ENCODE measurements at places on chromosomes 11 and 22.

DNA sequence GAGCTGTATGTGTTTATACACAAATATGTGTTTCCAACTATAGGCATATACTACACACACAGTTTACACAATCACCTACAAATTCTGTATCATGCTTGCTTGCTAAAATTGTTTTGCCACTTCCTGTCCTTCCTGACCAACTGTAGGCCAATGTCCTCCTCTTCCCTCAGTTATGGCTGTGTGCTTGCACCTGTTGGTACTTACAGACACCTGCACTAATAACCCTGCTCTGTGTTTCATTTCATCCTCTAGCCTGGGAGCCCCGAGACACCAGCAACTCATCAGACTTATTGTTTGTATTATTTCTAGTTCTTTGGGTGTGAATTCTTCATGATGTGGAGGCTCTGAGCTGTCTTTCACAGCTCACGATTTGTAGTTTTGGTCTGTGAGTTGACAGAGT is 1.8 kb upstream of the NCF4 start:
- H3K27me3 ChIP-seq: no peaks in the 10 kb centered on the region
- H3K4me1 ChIP-seq: peaks cover 44% of the 10 kb centered on the region
- no peak for DNase-seq

DNA sequence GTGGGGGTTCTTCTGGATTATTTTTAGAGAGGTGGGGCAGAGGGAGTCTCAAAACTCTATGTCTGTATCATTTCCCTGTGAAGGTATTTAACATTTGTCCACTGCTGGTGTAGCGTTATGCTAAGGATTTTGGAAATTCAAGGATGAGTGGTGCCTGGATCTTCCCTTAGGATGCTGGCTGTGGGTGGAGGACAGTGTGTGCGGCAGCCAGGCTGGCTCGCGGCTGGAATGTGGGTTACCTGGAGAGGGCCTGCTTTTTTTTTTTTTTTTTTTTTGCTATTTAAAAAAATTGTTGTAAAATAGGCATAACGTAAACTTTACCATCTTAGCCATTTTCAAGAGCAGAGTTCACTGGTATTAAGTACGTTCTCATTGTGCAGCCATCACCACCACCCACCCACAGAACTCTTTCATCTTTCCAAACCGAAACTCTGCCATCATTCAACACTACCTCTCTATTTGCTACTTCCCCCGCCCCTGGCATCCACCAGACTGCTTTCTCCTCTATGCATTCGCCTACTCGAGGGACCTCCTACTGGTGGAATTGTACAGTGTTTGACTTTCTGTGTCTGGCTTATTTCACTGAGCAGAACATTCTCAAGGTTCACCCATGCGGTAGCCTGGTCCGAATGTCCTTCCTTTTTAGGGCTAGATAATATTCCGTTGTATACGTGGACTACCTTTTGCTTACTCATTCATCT is 67.1 kb downstream of the PARVB start:
- H3K4me1 ChIP-seq: peaks cover 4% of the 10 kb centered on the region
- DNase-seq: peak; percentile 18
- no peaks in the 10 kb centered on the region for H3K27me3 ChIP-seq
- peaks cover under 1% of the 10 kb centered on the region for H3K36me3 ChIP-seq
- H3K4me3 ChIP-seq: no peak overlapping the region
- no peak overlapping the region for H3K27ac ChIP-seq

DNA sequence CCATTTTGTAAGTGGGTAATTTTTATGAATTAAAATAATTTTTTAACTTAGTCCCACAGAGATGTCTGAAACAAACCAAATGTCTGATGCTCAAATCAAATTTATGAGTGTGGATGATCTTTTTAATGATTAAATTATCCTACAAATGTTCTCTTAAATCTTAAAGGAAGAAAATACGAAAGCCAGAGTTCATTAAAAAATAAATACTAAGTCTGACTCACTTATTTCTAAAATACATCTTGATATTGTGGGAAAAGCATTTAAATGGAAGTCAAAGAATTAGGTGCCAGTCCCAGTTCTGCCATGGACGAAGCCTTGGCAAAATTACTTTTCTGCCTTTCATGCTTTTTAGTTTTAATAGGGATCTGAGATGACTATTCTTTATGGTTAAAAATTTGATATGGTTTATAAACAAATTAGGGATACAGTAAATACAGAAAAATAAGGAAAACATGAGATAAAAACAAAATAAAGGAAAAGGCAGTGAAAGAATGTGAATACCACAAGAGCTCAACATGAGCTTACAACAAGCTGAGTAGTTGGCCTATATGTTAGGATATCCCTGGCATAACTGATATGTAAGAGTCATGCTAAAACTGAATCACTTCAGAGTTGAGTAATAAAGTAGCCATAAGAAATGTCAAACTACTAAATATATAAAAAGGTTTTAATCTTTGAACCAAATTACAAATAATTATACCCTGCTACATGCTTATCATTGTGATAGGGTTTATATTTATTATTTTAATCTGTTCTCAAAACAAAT is 9.2 kb downstream of the CCDC34 start:
- DNase-seq: no peak
- H3K27me3 ChIP-seq: no peaks in the 10 kb centered on the region
- no peaks in the 10 kb centered on the region for H3K4me1 ChIP-seq
- no peak overlapping the region for H3K27ac ChIP-seq

GRCh38 chr11:128572965-128573364 is 14.4 kb downstream of the ETS1 start:
- DNase-seq: no peak
- H3K4me1 ChIP-seq: peaks cover 7% of the 10 kb centered on the region
- no peak overlapping the region for H3K4me3 ChIP-seq
- no peaks in the 10 kb centered on the region for H3K27me3 ChIP-seq
- H3K36me3 ChIP-seq: no peaks in the 10 kb centered on the region
- no peak overlapping the region for H3K27ac ChIP-seq

DNA sequence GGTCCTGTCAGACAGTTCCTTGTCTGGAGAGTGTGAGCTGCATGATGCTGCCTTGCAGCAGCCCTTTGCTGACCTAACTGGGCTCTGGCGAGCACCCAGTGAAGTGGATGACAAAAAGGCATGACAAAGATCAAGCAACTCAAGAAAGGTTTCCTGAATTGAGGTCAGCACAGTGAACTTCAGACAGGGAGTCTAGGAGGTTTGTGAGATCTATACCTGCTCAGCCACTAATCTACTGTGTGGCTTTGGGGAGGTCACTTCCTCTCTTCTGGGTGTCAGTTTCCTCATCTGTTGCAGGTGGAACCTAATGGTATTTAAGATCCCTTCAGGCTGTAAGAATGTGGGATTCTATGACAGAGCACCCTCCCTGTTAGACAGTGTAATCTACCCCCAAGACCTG is 213.9 kb upstream of the NARS2 start:
- no peak for DNase-seq
- no peak overlapping the region for H3K27ac ChIP-seq
- H3K36me3 ChIP-seq: no peaks in the 10 kb centered on the region
- H3K4me3 ChIP-seq: no peak overlapping the region
- H3K27me3 ChIP-seq: no peaks in the 10 kb centered on the region

GRCh38 chr11:83723999-83724398 is 437.8 kb upstream of the CCDC90B start:
- H3K27me3 ChIP-seq: no peaks in the 10 kb centered on the region
- DNase-seq: peak; percentile 3
- H3K4me1 ChIP-seq: no peaks in the 10 kb centered on the region
- H3K4me3 ChIP-seq: no peak overlapping the region
- no peaks in the 10 kb centered on the region for H3K36me3 ChIP-seq
- H3K27ac ChIP-seq: no peak overlapping the region

DNA sequence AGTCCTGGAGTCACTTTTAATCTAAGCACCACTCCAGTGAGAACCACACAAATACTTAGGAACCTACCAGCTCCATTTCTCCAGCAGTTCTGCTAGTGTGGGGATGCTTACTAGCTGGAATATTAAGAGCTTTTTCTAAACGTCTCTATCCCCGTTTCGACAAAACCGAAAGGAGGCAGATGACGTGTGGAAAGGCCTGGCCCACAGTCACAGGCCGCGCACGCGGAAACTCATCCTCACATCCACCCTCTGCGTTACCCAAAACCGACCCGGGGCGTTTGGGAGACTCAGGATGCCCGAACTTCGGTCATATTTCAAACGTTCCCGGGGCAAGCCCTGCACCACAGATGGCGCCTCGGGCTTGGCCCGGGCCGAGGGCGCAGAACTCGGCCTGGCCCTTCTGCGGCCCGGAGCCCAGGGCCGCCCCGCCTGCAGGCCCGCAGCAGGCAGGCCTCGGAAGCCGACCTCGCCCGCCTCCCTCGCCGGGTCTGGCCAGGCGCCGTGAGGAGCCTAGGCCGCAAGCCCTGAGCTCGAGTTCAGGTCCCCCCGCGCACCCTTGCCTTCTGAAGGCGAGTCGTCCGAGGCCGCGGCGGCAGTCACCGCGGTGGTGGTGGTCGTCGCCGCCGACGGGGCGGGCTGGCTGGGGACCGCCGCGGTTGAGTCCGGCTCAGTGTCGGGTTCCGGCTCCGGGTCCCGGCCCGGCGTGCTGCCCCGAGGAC is 473 bp downstream of the FNBP4 start:
- H3K27ac ChIP-seq: peak overlapping the region; percentile 97
- peaks cover 36% of the 10 kb centered on the region for H3K36me3 ChIP-seq
- H3K4me3 ChIP-seq: peak overlapping the region; percentile 89
- no peaks in the 10 kb centered on the region for H3K27me3 ChIP-seq

- H3K27ac ChIP-seq: no peak overlapping the region
- no peaks in the 10 kb centered on the region for H3K4me1 ChIP-seq
- H3K4me3 ChIP-seq: no peak overlapping the region
- H3K27me3 ChIP-seq: no peaks in the 10 kb centered on the region
These were observed 11.6 kb upstream of the DLAT start for GRCh38 chr11:112013497-112014164.

- no peak overlapping the region for H3K27ac ChIP-seq
- DNase-seq: no peak
- H3K36me3 ChIP-seq: no peaks in the 10 kb centered on the region
- no peak overlapping the region for H3K4me3 ChIP-seq
These were observed 40.0 kb downstream of the AHNAK start for GRCh38 chr11:62506413-62507124.

GRCh38 chr11:1482581-1483444 is 3.8 kb downstream of the MOB2 start:
- no peak overlapping the region for H3K27ac ChIP-seq
- no peak overlapping the region for H3K4me3 ChIP-seq
- H3K27me3 ChIP-seq: no peaks in the 10 kb centered on the region
- H3K4me1 ChIP-seq: peaks cover 29% of the 10 kb centered on the region
- H3K36me3 ChIP-seq: peaks cover 51% of the 10 kb centered on the region
- DNase-seq: no peak

- H3K4me1 ChIP-seq: no peaks in the 10 kb centered on the region
- no peak for DNase-seq
- no peaks in the 10 kb centered on the region for H3K27me3 ChIP-seq
- H3K4me3 ChIP-seq: no peak overlapping the region
- H3K36me3 ChIP-seq: no peaks in the 10 kb centered on the region
These were observed 47.1 kb downstream of the LARGE1 start for GRCh38 chr22:33873186-33873585.

DNA sequence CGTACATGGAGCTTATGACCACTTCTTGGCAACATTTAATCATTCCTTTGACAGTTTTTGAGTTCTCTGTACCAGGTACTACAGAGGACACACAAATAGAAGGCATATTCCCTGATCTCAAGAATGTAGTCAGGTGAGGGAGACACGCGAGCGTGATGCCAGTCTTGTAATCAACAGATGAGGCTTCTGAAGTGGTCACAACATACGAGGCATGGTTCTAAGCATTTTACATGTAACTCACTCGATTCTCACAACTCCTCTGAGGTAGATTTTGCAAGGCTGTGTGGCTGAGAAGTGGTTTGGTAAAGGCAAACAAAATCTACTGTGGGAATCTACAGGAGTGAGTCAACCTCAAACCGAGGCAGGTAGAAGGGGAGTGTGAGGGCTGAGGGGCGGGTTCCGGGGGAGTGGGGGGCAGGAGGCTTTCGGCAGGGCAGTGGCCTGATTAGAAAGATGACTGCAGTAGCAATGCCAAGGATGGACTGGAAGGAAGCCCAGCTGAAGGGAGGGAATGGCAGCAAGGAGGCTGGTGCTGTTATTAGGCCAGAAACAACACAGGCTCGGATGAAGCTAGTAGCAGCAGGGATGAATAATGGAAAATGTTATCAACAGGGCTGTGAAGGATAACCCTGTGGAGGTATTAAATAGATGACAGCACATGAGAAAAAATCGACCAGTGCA is 63.8 kb downstream of the ST14 start:
- no peak overlapping the region for H3K4me3 ChIP-seq
- no peak for DNase-seq
- no peaks in the 10 kb centered on the region for H3K27me3 ChIP-seq
- no peaks in the 10 kb centered on the region for H3K36me3 ChIP-seq
- no peak overlapping the region for H3K27ac ChIP-seq
- no peaks in the 10 kb centered on the region for H3K4me1 ChIP-seq

DNA sequence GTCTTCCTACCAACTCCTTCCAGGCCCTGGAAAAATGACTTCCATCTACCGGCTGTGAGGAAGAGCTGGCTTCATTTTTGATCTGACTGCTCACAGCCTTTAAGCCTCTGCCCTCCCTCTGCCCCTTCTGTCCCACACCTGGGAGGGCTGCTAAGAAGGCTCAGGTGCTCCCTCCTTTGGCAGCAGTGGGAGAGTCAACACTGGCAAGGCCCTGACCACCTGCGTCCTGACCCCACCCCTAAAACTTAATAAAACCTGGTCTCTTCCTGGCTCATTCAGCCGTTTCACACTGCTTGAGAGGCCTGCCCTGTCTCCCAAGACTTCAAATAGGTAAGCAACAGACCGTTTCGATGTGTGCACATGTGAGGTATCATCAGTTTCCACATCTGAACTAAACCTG is 52.1 kb upstream of the NFRKB start:
- no peak for DNase-seq
- peaks cover 26% of the 10 kb centered on the region for H3K36me3 ChIP-seq
- H3K4me3 ChIP-seq: no peak overlapping the region
- no peak overlapping the region for H3K27ac ChIP-seq
- H3K4me1 ChIP-seq: no peaks in the 10 kb centered on the region

GRCh38 chr11:69797156-69797555 is 22.0 kb upstream of the FGF4 start:
- no peaks in the 10 kb centered on the region for H3K4me1 ChIP-seq
- no peak overlapping the region for H3K27ac ChIP-seq
- no peak for DNase-seq
- no peaks in the 10 kb centered on the region for H3K27me3 ChIP-seq

DNA sequence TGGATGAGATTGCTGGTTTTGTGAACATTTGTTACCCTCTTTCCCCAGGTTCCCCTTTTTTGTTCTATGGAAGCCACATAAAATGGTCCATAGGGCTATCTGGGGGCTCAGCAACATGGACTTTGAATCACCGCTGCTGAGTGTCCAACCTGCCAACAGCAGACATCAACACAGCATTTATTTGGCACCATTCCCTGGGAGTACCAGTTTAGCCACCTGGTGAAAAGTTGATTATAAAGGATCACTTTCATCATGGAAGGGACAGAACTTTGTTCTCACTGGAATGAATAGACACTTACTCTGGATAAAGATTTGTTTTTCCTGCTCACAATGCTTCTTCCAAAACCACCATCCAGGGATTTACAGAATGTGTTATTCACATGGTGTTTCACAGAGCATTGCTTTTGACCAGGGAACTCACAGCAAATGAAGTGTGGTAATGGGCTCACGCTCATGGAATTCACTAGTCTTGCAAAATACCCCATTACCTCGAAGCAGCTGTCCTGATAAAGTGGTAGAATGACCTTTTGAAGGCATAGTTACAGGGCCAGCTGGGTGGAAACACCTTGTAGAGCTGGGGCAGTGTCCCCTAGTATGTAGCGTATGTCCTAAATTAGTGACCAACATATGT is 43.9 kb downstream of the ADM start:
- no peaks in the 10 kb centered on the region for H3K27me3 ChIP-seq
- H3K36me3 ChIP-seq: no peaks in the 10 kb centered on the region
- DNase-seq: no peak
- H3K27ac ChIP-seq: no peak overlapping the region

GRCh38 chr22:20579273-20580120 is 72.1 kb downstream of the MED15 start:
- no peak overlapping the region for H3K27ac ChIP-seq
- peaks cover 98% of the 10 kb centered on the region for H3K36me3 ChIP-seq
- peaks cover 67% of the 10 kb centered on the region for H3K4me1 ChIP-seq
- no peak overlapping the region for H3K4me3 ChIP-seq
- DNase-seq: no peak
- H3K27me3 ChIP-seq: no peaks in the 10 kb centered on the region
